CD4-positive, alpha-beta T cell treated with Interleukin-4 for 1 hour (primary cell): ENCODE measurements at places on chromosomes 16 and 17.

GRCh38 chr17:66663041-66663606, 171.8 kb upstream of the CACNG5 start:
- no peak for DNase-seq

DNA sequence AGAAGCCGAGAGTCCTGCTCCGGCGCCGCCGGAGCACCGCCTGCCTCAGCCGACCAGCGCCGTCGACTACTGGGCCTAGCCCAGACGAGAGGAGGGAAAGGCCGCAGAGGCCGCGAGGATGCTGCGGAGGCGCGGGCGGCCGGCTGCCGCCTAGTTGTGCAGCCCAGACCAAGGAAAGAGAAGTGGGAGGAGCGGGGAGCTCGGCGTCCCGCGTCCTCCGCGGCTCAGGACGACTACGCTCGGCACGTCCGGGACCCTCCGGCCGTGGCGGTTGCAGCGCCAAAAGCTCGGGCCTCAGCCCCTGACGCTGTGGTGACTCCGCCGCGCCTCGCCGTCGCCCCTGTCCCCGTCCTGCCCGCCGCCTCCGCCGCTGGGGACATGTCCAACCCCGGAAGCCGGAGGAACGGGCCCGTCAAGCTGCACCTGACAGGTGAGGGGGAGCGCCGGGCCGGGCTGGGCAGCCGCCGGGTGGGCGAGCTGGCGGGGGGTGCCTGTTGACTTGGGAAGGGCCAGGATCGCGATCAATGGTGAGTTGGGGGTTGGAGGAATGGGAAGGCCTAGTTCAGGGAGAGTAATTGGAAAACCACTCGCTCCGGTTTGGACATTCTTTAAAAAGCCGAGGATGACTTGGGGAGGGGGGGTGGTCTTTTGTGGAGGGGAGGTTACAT, 37.7 kb downstream of the RNF135 start:
- DNase-seq: peak; percentile 37

DNA sequence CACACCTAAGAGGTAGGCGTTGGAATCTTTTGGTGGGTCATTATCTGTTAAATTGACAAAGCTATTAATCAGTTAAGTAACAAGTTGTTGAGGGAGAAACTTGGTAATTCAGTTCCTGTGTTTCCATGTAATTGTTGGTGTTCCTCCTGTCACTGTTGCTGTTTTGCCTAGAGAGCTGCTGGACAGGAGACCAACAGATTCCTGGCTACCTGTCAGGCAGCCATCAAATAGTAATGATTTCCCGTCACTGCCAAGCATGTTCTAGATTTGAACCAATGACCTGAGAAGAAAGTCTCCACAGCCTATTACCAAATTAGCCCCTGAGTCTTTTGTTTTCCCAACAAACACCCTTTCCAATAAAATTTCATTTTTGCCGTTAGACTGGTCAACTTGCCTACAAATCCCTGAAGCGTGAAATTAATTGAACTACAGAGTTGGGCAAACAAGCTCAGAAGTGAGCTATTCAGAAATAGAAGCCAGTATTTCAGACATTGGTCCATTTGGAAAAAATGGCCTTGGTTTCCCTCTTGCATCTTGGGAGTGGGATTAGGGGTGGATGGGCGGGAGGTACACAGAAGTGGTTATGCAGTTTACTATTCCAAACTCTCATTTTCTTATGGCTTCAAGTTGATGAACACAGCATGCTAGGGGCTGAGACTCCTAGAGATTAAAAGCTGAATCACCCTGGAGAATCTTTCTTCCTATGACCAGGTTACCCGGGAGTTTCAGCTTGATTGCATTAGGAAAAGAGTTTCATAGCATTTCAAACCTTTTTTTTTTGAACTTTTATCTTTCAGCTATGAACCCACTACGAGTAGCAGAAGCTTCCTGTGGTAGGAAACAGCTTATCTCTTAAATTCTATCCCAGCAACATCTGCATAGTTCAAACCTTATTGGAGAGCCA, 262.8 kb upstream of the MAF start:
- no peak for DNase-seq

DNA sequence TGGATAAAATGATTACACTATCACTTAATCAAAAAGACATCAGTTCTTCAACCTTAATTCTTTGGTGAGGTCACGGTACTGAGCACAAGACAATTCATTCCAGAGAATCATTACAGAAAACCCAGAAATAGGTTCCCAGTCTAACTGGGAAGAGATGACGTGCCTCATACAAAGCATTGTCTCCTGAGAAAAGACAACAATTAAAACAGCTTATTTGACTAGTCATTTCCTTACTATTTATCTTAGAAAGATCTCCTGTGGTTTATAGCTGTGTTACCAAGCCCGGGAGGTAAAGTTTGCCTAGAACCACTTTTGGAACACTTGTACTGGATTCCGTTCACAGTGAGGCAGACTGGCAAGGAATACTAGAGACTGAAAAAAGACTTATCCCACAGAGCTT, 5.1 kb downstream of the PHF12 start:
- peak; percentile 57 for DNase-seq

DNA sequence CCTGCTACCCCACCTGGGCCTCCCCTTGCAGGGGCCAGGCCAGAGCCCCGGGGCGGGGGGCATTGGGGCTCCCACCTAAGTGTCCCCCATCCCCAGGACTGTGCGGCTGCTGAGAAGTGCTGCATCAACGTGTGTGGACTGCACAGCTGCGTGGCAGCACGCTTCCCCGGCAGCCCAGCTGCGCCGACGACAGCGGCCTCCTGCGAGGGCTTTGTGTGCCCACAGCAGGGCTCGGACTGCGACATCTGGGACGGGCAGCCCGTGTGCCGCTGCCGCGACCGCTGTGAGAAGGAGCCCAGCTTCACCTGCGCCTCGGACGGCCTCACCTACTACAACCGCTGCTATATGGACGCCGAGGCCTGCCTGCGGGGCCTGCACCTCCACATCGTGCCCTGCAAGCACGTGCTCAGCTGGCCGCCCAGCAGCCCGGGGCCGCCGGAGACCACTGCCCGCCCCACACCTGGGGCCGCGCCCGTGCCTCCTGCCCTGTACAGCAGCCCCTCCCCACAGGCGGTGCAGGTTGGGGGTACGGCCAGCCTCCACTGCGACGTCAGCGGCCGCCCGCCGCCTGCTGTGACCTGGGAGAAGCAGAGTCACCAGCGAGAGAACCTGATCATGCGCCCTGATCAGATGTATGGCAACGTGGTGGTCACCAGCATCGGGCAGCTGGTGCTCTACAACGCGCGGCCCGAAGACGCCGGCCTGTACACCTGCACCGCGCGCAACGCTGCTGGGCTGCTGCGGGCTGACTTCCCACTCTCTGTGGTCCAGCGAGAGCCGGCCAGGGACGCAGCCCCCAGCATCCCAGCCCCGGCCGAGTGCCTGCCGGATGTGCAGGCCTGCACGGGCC, 1.9 kb downstream of the WFIKKN1 start:
- DNase-seq: no peak

GRCh38 chr17:2068519-2069051, 13.7 kb downstream of the HIC1 start:
- DNase-seq: no peak

DNA sequence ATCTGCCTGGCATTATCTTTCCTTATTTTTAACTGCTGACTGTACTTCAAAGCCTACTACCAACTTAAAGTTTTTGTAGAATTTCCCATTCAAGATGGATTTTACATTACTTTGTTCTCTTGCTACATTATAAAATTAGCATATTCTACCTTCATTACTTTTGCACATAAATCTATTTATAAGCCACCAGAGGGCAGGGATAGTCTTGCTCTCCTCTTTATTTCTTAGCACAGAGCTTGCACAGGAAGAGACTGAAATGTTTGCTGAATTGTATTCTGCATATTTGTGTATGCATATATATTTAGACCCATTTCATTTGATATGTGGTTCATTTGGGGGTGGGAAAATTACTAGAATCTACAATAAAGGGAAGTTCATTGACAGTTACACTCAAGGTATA, 108.0 kb downstream of the SKAP1 start:
- no peak for DNase-seq

- no peak for DNase-seq
Measured at GRCh38 chr16:70695331-70696070, 9.6 kb upstream of the MTSS2 start.

- no peak for DNase-seq
Measured at GRCh38 chr17:2113279-2113622, 58.3 kb downstream of the HIC1 start.

- DNase-seq: peak; percentile 40
Measured at GRCh38 chr17:77096570-77097214, 44.1 kb upstream of the SEC14L1 start.
